ENCODE measurements at places on chromosomes 11 and 22. TPM values are rescaled to one million over a fixed set of nuclear protein-coding genes. Genes with fewer than 3 reads are reported as not detected.

The KCNJ1 gene
- not detected for total RNA-seq

The SMC1B gene
- not detected for total RNA-seq

The SPI1 gene
- not detected for total RNA-seq

The GLYATL1 gene
- 2.6 TPM for total RNA-seq

The MRE11 gene
- 19.3 TPM for total RNA-seq

The GGT1 gene
- total RNA-seq, result 3.7 TPM

The DEFB131B gene
- total RNA-seq, result not detected

Data from HT1080 (cell line).